ENCODE measurements at places on chromosomes 6 and 20.
A peak's percentile ranks its signal among the peaks of the same experiment; 100 is the strongest.

- peak; percentile 94 for DNase-seq
Measured at GRCh38 chr6:46876126-46876525, 45.6 kb downstream of the ADGRF5 start.

DNA sequence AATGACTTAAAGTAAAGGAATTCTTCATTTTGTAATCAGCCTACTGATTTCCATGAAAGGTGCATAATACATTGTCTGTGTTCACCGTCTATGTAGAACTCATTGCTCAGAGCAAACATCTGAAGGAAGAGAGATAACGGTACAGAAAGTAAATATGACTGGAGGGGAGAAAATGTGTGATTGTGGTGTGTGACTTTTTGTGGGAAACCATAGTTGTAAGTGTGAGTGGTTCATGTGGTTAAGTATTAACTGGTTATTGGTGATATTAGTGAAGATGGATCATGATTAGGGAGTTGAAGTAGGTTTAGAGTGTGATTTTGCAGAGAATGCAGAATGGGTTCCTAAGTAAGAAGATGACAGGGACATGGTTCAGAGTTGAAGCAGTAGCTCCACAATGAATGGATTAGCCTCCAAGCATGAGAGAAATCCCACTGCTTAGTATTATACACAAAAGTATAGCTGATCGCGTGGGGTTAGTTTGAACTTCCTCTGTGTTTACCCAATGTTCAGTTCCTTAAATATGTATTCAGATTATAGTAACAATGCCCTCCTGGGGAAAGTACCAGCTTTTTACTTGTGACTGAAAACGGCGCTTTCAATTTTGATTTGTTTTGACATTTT is 368.9 kb downstream of the UTRN start:
- no peak for DNase-seq

GRCh38 chr6:143097224-143097795 is 36.6 kb downstream of the AIG1 start:
- no peak for DNase-seq

DNA sequence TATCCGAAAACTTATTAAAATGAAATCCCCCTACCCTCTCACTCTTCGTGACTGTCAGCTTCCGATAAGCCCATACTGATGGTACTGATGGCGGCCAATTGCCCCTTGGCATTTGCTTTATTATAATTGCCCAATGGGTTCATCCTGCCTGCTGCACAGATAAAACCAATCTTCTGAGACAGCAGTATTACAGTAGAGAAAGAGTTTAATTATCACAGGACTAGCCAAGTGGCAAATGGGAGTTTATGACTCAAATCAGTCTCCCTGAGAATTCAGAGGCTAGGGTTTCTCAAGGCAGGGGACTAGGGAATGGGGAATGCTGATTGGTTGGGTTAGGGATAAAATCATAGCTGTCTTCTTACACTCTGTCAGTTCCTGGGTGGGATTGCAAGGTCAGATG is 259.5 kb downstream of the SOD2 start:
- DNase-seq, result no peak

DNA sequence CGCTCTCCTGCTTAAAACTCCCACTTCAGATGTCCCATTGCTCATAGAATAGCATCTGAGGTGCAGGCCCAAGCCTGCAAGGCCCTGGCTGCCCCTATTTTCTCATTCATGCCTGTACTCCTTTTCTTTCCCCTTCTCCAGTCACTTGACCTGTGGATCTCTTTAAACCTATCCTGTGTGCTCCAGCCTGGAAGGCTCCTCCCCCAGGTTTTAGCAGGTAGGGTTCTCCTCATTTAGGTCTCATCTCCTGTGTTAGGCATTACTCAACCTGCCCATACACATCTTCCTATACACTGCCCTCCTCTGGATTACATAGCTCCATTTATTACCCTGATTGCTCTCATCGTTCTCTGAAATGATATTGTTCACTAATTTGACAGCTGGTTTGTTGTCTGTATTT is 185.3 kb downstream of the BACH2 start:
- DNase-seq, result no peak

DNA sequence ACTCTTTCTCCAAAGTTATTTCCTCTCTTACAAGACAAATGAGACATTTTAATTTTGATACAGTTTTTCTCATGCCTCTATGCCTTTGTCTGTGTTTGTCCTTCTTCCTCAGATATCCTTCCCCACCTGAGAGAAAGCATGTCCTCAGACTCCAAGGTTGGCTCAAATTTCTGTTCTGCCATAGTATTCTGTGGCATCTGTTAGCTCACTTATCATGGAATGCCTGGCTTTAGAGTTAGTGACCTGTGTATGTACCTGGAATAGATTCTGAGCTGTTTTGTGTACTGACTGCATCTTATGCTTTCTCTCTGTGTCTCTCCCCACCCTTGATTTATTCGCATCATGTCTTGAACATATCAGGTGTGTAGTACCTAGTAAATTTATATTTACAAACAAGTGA is 90.0 kb downstream of the CENPW start:
- DNase-seq, result no peak

DNA sequence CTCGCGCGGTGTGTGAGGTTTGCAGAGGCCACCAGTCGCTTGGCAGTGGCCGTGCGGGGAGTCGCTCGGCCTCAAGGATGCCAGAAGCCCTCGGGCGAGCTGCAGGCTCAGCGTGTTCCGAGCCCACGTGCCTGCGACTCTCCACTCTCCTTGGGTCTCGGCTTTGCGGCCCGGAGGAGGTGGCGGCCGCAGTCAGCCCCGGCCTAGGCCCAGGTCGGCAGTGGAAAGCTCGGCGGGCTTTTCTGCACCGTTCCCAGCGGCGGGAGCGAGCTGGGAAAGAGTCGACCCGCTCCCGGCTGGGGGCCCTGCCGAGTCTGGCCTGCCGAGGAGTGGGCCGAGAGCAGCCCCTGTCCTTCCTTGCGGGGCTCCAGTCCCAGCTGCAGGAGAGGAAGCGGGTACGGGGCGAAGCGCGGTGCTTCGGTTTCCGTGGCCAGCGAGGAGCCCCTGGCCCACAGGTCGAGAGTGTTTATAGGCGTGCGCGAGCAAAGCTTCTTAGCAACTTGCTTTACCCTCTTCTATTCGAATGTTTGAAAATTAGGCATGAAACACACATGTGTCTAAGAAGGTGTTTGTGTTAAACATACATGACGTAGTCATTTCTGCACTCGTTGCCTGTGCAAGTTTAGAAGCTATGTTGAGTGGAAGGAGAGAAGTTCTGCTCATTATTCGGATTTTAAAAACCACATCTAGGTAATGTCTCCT is 5.6 kb downstream of the FOXC1 start:
- DNase-seq, result peak; percentile 45

- no peak for DNase-seq
Measured at GRCh38 chr20:51961964-51962761, 159.8 kb upstream of the SALL4 start.

- no peak for DNase-seq
Measured at GRCh38 chr20:6269168-6269873, 146.5 kb upstream of the FERMT1 start.

DNA sequence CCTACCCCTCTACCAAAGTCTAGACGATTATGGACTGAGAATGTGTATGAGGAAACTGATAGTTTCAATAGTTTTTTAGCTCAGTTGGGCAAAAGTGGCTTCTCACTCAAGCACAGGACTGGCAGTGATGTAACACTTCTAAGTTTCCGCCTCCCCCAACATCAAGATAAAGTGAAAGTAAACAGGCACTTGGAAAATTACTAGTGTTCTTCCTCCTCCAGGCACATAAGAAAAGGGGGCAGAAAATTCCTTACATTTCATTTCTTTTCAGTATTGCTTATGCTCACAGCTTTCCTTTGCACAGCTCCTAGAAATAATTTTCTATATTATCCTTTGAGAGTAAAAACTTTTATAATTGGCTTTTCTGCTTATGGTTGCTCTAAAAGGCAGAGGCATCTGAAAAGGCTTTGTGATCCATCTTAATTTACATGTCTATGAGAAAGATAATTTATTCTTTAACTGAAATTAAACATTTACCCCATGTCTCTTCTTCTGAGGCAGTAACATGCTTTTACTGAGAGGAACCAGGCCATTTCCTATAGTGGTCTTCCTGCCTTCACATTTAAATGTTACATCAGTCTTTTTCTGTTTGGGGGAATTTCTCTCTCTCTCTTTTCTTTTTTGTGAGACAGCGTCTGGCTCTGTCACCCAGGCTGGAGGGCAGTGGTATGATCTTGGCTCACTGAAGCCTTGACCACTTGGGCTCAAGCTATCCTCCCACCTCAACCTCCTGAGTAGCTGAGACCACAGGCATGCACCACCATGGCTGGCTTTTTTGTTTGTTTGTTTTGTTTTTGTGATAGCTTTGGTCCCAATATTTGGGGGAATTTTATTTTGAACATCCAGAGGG is 65.0 kb upstream of the EEF1A1 start:
- DNase-seq, result no peak

GRCh38 chr20:48625136-48625900 is 202.5 kb downstream of the PREX1 start:
- no peak for DNase-seq

DNA sequence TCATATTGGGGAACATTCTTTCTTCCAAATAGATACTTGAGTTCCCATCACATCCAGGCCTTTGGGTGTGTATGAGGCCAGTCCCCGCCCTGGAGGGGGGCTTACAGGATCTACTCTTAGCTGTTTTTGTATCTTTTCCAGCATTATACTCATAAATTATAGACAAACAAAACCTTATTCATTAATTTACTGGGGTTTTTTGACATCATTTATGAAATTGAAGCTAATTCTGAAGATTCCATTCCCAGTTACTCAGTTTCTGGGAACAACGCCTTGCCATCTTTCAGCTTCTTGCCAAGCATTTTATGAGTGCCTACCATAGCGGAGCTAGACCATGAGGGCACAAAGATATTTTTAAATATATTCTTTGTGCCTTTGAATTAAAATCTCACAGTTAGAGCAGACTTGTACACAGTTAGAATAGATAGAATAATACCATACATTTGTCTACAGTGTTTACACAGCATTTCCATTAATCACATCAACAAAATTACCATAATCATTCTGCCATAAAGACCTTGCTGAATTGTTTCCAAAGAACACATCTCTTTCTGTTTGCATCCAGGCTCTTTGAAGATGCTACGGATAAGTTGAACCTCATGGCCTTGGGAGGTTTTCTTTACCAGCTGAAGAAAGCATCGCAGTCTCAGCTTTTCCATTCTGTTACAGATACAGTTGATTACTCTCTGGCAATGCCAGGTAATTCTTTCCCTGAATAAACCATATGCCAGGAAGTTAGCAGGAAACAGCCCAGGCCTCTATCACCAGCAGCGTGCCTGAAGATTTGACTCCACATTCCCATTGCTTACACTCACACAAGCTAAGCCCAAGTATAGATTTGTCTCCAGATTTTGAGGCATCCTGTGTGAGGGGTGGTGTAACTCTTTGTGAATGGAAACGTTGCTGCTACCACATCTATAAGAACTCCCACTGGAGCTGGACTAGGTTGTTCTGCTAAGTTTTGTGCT is 75.4 kb upstream of the PBOV1 start:
- no peak for DNase-seq

DNA sequence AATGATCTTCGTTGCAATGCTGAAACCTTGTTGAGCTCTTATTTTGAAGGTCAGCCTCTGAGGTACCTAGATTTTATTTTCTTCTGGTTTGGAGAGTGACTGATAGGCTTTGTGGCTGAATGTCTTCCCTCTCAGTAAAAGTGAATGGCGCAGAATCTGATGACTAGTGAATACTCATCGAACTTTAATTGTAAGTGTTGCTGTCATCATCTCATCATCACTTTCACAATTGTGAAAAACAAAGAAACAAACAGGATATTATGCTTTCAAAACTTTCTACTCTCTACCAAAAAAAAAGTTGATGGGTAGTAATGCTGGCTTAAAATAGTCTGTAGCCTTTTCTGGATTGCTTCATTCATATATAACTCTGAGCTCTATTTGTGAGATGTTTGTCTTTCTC is 239.5 kb upstream of the RAB32 start:
- no peak for DNase-seq

GRCh38 chr6:3762359-3762758 is 10.8 kb upstream of the PXDC1 start:
- DNase-seq, result no peak

DNA sequence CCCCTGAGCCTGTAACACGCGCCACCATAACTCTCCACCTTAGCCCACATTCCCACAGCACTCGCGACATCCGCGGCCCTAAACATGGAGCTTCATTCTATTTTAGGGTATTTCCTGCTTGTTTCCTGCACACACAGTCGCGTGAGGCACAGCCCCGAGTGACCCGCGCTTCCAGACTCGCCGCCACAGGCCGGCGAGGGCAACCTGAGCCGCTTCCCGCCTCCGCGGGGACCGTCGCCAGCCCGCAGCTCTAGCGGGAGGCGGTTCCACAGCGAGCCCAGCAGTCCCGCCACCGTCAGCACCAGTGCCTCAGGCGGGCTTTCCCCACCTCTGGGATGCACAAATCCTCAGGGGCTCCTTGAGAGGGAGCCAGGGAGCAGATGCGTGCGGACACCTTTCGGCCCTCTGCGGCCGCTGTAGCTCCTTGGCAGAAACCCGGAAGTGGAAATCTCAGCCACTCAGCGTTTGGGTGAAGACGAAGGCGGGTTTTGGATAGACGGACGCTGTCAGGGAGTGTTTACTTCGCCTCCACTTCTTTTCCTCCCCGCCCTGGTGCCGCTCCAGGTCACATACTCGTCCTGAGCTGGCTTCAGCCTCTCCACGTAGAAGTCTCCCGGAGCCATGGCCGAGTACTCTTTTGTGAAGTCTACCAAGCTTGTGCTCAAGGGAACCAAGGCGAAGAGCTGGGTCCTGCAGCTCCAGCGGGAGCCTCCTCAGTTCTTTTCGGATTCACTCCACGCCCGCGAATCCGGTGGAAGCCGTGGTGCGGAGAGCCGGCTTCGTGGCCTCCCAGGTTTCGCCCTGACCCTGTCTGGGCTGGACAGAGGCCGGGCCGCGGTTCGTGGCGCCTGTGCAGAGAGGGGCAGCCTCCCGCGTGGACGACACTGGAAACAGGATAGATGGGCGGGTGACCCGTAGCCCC is 2177.4 kb upstream of the DEFB115 start:
- peak; percentile 78 for DNase-seq

GRCh38 chr6:169145496-169145895 is 108.2 kb downstream of the THBS2 start:
- no peak for DNase-seq

- no peak for DNase-seq
Measured at GRCh38 chr6:162238675-162239074, 488.9 kb downstream of the PRKN start.

GRCh38 chr6:35569011-35569461 is 56.3 kb upstream of the TULP1 start:
- peak; percentile 57 for DNase-seq

DNA sequence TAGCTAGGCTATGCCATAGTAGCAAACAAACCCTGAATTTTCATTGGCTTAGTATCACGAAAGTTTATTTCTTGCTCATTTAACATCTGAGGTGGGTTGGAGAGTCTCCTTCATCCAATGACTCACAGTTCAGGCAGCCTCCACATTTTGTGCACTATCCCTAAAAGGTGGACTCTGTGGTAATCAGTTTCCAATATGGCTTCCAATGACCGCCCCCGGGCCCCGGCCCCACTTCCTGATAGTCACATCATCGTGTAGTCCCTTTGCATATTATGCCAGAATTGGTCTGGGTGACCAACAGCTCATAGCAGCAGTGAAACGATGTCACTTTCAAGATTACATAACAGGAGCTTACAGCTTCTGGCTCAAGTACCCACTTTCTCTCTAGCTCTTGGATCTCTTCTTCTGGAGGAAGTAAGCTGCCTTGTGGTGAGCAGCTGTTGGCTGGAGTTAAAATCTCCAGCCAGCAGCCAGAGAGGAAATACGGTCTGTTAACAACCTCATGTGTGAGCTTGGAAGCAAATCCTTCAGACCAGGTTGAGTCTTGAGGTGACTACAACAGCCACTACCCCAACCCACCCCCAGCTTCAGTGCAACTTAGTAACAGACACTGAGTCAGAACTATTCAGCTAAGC is 7.8 kb downstream of the HCRTR2 start:
- no peak for DNase-seq
